ENCODE measurements at places on chromosomes 6 and 20.

GRCh38 chr20:44678242-44678641, 26.7 kb upstream of the ADA start:
- no peaks in the 10 kb centered on the region for H3K4me1 ChIP-seq
- no peaks in the 10 kb centered on the region for H3K36me3 ChIP-seq
- no peak for DNase-seq
- H3K27ac ChIP-seq, result no peak overlapping the region
- no peak overlapping the region for H3K4me3 ChIP-seq

- no peak overlapping the region for H3K4me3 ChIP-seq
- no peak overlapping the region for H3K27ac ChIP-seq
- no peaks in the 10 kb centered on the region for H3K4me1 ChIP-seq
- H3K27me3 ChIP-seq, result no peaks in the 10 kb centered on the region
Measured at GRCh38 chr6:69580706-69581105, 216.1 kb downstream of the LMBRD1 start.

DNA sequence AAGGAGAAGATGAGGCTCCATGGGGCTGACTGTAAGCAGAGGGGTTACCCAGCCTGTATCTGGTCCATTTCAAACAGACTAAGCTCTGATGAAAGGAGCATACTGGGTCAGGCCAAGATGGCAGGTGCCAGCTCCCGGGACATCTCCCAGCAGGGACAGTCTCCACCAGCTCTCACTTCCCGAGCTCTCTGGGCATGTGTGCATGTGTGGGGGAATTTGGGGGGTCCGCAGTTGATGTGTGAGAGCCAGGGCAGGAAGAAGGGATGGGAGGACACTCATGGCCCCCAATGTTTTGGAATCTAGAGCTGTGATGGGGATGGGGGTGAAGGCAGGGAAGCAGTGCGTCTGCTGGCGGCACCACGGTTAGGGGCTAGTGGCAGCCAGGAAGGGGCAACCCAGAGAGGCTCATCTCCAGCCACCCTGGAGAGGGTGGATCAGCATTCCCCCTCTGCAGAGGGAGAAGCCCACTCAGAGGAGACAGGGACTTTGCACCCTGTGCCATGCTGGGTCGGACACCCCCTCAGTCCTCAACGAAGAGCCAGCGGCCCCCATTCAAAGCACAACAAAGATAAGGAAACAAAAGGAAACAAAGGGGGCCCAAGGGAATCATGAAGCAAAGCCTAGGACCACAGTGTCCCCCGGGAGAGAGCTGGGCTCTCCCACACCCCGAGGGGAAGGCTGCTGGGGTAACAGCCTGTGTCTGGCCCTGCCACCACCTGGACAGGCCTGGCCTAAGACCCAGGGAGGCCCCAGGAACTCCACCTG, 52.4 kb downstream of the DSTN start:
- H3K36me3 ChIP-seq, result peaks cover 8% of the 10 kb centered on the region
- no peak overlapping the region for H3K4me3 ChIP-seq
- DNase-seq, result no peak
- H3K4me1 ChIP-seq, result no peaks in the 10 kb centered on the region
- no peaks in the 10 kb centered on the region for H3K27me3 ChIP-seq

- H3K4me1 ChIP-seq, result no peaks in the 10 kb centered on the region
- no peak overlapping the region for H3K4me3 ChIP-seq
- H3K36me3 ChIP-seq, result no peaks in the 10 kb centered on the region
- no peak overlapping the region for H3K27ac ChIP-seq
- no peaks in the 10 kb centered on the region for H3K27me3 ChIP-seq
Measured at GRCh38 chr6:124132256-124132655, 328.6 kb downstream of the NKAIN2 start.

- no peaks in the 10 kb centered on the region for H3K36me3 ChIP-seq
- peaks cover 6% of the 10 kb centered on the region for H3K27me3 ChIP-seq
- no peak overlapping the region for H3K4me3 ChIP-seq
- no peak overlapping the region for H3K27ac ChIP-seq
- H3K4me1 ChIP-seq, result peaks cover 7% of the 10 kb centered on the region
- DNase-seq, result peak; percentile 51
Measured at GRCh38 chr20:52104546-52105441, 86.8 kb downstream of the ZFP64 start.

- H3K4me3 ChIP-seq, result no peak overlapping the region
- no peaks in the 10 kb centered on the region for H3K36me3 ChIP-seq
- no peak for DNase-seq
- no peaks in the 10 kb centered on the region for H3K27me3 ChIP-seq
Measured at GRCh38 chr6:110287462-110288341, 70.4 kb downstream of the METTL24 start.

DNA sequence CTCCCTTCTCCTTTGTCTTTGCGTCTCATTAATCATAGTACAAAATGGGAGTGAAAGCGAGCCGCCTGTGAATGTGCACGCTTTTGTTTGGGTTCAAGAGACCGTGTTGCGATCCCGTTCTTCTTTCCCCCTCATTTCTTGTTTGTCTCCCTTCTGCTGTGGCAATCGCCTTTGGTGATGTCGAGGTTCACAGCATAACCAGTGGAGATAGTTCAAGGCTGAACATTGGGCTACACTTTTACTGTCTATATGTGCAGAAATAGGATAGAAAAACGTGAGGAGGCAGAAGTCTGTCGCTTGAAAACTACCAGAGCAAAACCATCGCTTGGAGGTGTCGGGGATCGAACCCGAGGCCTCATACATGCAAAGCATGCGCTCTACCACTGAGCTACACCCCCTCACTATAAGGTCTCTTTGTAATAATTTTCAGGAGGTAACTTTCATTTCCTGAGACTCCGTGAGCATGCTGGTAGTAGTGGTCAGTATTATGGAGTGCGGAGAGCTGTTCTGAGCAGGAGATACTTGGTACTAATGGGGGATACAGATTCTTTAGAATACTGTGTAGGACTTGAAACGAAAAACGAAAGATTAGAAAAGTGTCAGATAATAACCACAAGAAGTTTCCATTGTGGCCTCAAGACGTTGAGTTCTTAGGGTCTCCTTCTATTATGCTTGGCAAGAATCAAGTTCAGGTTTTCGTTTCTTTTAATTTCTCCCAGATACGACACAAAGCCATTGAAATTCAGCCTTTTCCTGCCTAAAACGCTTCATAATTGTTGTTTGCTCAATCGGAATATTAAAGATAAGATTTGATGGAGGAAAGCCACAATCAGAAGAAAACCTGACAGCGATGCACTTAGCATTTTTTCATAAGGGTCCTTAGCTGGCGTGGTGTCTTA, 106.6 kb downstream of the TRIM27 start:
- peaks cover 4% of the 10 kb centered on the region for H3K4me1 ChIP-seq
- no peak overlapping the region for H3K27ac ChIP-seq
- H3K4me3 ChIP-seq, result no peak overlapping the region
- H3K27me3 ChIP-seq, result peaks cover 97% of the 10 kb centered on the region
- DNase-seq, result no peak
- H3K36me3 ChIP-seq, result no peaks in the 10 kb centered on the region

DNA sequence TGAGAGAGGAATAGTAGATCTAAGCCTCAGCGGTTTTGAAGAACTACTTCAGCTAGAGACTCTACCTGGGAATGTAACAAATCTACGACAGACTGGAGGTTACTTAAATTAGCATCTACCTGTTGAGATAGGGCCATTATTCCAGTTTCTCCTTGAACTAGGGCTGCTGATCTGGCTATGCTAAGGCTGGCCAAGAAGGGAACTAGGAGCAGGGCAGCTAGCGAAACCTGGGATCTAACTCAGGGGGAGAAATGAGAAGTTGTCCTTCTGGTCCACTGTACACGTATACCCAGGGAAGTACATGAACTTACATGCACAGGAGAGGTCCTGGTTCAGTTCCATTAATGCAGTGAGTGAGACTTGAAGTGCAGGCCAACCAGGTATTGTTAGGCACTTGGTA, 156.7 kb downstream of the TRIM27 start:
- H3K27me3 ChIP-seq, result peaks cover 100% of the 10 kb centered on the region
- H3K4me1 ChIP-seq, result peaks cover 3% of the 10 kb centered on the region
- no peaks in the 10 kb centered on the region for H3K36me3 ChIP-seq
- DNase-seq, result no peak

DNA sequence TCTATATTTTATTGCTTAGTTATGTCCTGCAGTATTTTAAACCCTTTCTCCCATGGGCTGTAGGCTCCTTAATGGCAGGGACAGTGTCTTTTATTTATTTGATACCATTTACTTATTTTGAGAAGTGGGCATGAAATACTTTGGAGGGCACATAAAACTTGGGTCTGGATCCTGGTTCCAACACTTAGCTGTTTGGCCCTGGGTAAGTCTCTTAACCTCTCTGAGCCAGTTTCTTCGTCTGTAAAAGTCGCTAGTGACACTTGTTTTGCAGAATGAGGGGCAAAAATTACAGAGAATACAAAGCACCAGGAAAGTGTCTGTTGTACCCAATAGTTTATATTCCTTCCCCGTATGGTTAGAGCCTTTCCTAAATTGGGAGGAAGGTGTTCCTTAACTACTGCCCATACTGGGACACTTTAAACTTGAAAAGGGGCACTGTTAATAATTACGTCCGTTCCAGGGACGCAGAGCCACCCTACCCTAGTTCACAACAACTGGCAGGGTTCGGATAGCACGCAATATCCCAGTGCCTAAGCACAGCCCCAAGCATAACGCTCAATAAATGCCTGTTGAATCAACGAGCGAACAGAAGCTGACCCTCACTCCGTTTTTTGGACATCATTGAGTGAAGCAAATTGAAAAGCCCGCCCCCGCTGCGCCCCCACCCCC, 6.0 kb upstream of the ARMC12 start:
- no peaks in the 10 kb centered on the region for H3K36me3 ChIP-seq

All from lung (tissue), 17 donors.